Stimulated activated CD4-positive, alpha-beta T cell treated with anti-CD3 and anti-CD28 coated beads, Interleukin-2, amount 100 ng/mL, for 24 hours (primary cell): ENCODE measurements at places on chromosomes 6 and 20.

DNA sequence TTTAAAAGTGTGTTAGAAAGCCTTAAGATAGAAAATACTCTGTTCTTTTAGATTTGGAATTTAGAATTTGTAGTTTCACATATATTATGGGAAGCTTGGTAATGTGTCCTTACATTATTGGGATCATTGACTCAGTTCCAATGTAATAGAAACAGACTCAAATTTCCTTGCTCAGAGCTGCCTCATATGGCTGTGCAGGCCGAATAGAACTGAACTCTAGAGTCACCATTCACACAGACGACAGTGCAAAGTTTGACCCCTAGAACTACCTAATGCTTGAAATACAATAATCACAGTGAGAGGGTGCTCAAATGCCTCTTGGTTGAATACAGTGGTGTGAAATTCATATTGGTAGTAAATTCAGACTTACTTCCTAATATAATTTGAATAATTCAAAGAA lies 482.7 kb upstream of the CITED2 start:
- no peak for DNase-seq

DNA sequence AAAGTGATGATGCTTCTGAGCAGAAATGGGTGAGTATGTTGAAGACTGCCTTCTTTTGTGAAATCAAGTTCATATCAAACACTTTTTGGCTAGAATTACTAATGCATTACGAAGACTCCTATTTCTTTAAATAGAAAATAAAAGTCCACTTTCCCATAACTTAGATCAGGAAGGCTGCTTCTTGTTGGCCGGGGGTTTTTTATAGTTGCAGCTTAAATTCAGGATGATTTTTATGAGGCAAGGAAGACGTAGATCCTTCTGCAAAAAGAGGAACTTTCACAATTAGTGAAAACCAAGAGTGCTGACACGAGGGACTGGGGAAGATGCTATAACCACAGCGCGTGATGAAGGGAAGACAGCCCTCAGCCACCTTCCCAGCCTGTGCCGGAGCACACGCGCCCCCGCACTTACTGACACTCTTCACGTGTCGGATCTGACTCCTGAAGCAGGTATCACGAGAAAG lies 206.1 kb upstream of the PRDM1 start:
- DNase-seq = peak; percentile 50

- no peak for DNase-seq
Measured at GRCh38 chr6:112291161-112291762, 36.9 kb upstream of the LAMA4 start.

DNA sequence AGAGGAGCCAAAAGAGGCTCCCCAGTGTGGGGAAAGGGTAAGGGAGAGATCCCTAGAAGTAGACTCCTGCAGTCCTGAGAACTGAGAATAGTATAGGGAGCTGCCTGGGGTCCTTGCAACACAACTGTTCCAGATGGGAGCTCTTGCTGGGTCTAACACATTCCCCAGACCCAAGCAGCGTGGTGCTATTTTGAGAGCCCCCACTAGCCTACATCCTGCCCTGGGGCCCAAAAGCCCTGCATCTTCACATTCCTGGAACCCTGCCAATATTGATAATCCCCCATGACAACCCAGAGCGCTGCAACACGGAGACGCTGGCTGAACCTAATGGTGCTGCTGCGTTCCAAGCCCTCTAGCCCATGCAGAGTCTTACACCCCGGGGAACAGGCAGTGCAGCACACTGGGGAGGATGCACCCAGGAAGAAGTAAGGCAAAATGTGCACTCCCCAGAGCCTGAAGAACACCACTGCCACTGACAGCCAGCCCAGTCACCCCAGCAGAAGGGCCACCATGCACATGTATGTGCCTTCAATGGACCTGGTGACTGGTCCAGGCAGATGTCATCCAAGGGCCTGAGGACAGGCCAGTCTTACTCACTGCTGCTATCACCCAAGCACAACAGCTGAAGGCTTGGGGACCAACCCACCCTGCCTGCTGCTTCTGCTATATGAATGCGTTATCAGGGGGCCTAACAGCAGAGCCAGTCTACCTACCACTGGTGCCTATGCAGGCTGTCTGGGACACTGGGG lies 7.0 kb upstream of the RNF217 start:
- DNase-seq = no peak

DNA sequence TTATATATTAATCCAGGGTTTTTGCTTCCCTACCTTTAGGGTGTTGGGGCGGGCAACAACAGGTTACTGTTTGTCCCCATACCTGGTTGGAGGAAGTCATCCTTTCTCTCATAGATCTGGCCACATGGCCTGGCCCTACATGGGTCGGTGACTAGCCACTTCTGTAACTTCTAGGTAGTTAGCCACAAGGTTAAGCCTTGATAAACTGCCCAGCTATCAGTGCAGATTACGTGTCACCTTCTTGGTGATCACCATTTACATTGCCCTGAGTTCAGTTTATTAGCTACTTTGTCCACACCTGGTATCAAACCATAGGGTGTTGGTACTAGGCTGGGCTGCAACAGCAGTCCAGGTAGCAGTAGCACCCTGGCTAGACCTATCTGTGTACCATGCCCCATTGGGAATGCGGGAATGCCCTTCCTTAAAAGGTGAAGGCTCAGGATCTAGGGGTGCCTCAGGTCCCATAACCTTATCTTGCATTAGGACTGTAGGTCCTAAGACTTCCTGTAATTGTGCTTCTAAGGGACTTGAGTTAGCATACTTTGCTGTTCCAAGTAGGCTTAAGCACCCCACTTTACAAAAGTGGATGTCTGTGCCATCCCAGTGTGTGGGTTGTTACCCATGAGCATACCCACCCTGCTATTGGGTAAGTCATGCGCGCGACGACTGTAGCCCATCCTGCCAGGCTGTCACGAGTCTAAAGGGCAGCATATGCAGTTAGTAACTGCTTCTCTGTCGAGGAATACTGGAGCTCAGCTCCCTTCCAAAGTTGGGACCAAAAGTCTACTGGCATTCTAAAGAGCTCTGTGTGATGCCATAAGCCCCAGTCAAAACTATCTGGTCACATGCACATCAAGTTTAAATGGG lies 5.2 kb downstream of the ZKSCAN3 start:
- DNase-seq = no peak

DNA sequence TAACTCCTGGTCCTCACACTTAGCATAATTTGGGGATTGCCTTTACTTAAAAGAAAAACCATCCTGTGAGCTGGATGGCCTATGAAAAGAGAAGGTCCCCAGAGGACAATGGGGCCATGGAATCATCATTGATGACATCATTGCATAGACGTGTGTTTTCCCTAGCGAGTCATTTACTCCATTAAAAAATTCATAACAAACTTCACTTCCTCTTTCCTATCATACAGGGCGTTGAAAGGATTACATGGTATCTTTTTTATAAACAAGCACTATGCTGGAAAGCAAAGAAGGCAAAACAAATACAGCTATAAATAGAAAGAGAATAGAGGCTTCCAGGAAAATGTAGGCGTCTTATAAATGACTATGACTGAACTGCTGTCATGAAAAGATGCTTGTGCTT lies 11.3 kb upstream of the COL12A1 start:
- no peak for DNase-seq

DNA sequence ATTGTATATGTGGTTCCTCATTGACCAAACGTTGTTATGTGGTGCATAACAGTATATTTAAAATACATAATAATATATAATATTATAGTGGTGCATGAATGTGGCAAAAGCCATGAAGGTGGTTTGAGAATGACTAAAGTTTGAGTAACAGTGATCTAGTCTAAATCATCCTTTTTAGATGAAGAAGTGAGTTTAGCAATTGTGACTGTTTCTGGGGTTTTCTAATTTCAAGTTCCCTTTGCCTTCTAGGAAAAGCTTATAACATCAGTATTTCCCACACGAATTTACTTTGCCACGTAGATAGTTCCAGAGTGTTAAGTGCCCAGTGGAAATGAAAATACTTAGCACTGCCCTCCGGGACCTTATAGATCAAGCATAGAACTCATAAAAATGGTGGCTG lies 40.9 kb downstream of the ARFGEF2 start:
- DNase-seq = no peak
